Skeletal muscle tissue (tissue), 5 donors: ENCODE measurements at places on chromosomes 7 and 10. TPM values are rescaled to one million over a fixed set of nuclear protein-coding genes. Genes with fewer than 3 reads are reported as not detected.

Gene ANKRD30A
- not detected for total RNA-seq

Gene FAM237B
- not detected for total RNA-seq

Gene C10orf53
- not detected for total RNA-seq

Gene SKIDA1
- total RNA-seq = 2.1 TPM

Gene MRLN
- total RNA-seq = 156 TPM

Gene DPCD
- total RNA-seq = 20.4 TPM
